ENCODE measurements at places on chromosomes 1 and 21.

- no peak for DNase-seq
Observed at GRCh38 chr1:167515893-167516321, 2.4 kb downstream of the CD247 start.

GRCh38 chr1:214438075-214438474, 113.3 kb downstream of the PTPN14 start:
- DNase-seq = no peak

DNA sequence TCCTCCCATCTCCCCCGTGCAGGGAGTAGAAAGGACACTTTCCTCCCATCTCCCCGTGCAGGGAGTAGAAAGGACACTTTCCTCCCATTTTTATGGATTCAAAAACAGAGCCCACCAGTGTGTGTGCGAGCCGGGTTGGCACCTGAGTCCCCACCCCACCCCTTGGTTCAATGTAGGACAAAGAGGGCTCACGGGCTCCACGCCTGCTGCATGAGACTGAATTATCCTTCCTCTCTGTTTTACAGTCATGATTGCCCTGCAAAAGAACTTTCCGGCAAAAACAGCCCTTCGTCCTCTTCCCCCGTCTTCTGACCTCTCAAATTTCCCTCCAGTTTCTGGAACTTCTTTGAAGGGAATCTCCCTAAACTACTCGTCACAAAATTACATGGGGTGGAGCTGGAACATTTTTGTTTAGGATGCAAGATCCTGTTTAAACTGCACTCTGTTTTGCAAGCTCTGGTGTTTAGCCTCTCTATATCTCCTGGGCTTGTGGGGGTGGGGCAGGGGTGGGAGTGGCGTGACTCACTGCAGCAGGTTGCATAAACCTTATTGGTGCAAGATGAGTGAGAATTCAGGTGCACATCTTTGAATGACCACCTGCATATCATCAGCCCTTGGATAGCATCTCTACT, 99.8 kb downstream of the PSMG1 start:
- DNase-seq = peak; percentile 75

- DNase-seq = peak; percentile 86
Observed at GRCh38 chr1:109263597-109264378, 14.4 kb downstream of the CELSR2 start.

GRCh38 chr1:1306070-1306660, 1.6 kb downstream of the ACAP3 start:
- DNase-seq = no peak

DNA sequence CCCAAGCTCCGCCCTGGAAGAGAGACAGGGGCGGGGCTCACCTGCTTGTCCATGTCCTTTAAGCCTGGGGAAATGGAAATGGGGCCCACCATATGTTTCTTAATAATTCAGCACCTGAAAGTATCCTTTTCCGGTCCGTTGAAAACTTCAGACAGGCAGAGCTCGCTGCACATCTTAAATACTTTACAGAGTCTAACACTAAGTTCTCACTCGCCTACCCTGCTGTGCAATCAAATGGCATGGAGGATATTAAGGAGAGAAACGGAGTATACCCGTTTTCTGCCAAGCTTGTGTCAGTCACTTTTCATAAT, 467 bp upstream of the CC2D1B start:
- no peak for DNase-seq

GRCh38 chr1:192793983-192794767, 14.7 kb upstream of the RGS2 start:
- DNase-seq = no peak

- DNase-seq = no peak
Observed at GRCh38 chr1:23807453-23807852, 6.9 kb upstream of the GALE start.

- peak; percentile 36 for DNase-seq
Observed at GRCh38 chr1:10514490-10515235, 39.9 kb downstream of the PEX14 start.

DNA sequence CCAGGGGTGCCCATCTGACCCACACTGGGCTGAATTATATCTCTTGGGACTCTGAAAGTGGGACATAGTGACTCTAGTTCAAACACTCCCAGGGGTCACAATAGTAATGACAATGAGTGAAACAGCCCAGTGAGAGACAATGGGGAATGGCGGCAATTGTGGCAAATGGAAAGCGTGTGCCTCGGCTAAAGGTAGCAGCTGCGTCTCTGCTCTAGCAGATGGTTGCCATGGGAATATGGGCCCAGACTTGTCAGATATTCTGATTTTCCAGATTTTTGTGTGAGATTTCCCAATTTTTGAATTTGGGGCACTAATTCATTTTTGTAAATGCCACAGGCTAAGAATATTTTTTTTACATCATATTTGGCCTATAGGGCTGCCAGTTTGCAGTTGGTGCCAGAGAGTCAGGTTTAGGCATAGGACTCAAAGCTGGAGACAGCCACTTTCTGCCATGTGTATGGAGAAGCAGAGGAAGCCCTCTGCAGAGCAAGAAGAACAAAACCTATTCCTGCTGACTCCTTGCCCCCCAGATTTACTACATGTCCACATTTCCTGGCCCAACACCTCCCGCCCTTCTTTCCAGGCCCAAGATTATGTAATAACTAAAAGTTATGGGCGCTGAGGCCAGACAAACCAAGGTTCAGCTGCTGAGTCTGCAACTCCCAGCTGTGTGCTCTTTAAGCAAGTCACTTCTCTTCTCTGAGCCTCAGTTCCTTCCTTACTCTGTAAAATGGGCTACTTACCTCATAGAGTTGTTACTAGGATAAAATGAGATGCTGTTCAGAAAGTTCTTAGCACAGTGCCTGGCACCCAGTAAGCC, 21.6 kb upstream of the PTP4A2 start:
- DNase-seq = no peak

GRCh38 chr1:204338997-204339396, 20.7 kb downstream of the PLEKHA6 start:
- DNase-seq = no peak

GRCh38 chr1:210298936-210299335, 29.8 kb upstream of the HHAT start:
- no peak for DNase-seq

DNA sequence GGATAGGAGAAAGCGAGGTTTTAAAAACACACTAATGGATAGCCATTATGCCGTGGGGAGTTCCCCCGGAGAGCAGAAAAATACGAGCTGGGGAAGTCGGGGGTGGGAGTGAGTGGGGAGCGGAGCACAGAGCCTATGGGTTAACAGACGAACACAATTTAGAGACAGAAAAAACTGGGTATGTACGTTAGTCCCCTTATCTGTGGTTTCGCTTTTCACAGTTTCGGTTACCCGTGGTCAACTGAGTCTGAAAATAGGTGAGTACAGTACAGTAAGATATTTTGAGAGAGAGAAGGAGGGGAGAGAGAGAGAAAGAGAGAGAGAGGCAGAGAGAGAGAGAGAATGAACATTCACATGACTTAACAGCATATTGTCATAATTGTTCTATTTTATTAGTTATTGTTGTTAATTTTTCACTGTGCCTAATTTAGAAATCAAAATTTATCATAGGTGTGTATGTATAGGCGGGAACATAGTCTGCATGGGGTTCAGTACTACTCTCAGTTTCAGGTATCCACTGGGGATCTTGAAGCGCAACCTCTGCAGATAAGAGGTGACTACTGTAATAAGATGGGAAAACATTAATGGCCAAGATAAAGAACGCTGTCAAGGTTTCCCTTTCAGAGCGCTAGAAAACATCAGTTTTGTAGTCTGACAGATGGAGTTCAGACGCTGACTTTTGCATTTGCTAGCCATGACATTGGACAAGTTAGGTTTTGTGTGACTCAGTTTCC, 125.6 kb upstream of the LMO4 start:
- no peak for DNase-seq

- no peak for DNase-seq
Observed at GRCh38 chr1:27037518-27037917, 24.9 kb upstream of the TENT5B start.

- no peak for DNase-seq
Observed at GRCh38 chr1:163650624-163651023, 328.9 kb downstream of the NUF2 start.

- no peak for DNase-seq
Observed at GRCh38 chr21:18985584-18985983, 582.0 kb upstream of the TMPRSS15 start.

- DNase-seq = no peak
Observed at GRCh38 chr1:98988904-98989555, 15.6 kb downstream of the PLPPR5 start.

GRCh38 chr1:66637146-66637545, 103.2 kb downstream of the SGIP1 start:
- DNase-seq = no peak

DNA sequence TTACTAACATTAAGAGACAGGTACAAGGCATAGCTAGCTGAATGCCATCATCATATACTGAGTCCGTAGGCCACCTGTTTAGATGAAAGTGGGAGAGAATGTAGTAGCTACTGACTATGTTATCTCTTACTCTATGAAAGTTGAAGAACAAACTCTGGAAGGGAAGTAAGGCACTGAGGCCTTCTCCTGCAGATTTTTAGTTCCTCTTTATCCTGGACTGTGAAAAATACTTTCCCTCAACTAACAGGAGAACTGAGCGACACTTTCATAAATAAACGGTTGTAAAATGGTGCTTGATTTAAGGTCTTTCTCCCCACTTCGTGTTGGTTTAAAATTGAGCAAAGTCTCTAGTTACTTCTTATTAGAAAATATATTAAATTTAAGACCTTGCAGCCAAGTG, 101.9 kb downstream of the FNBP1L start:
- no peak for DNase-seq

DNA sequence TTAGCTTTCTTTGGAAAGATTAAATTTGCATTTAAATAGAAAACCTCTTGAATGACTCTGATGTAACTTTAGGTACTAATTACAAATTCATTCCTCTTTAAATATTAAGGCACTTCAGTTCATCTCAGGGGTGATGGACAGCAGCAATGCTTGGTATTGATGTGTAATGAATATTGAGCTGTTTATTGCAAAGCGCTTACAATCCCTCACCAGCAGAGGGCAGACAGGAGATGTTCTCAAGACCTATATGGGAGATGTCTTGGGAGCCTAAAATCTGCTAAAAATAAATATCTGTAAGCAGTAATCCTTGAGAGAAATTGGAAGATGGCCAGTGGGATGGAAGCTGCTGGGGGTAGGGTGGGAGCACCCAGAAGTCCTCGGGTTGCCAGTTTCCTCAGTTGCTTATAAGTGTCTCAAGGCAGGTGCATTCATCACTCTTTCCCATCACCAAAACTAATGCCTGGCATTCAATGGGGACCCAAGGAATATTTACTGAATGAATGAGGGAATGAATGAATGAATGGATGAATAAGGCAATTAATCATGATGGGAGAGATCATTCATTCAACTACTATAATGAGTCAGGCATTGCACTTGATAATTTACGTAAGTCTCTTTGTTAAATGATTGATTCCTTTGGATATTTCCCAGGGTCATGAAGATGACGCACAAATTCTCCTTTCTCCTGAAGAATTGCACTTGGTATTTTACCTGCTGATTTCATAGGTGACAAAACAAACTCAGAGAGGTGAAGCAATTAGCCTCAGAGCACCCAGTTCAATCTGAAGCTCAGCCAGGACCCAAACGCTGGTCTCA, 2.3 kb downstream of the KLHDC8A start:
- peak; percentile 50 for DNase-seq

GRCh38 chr1:75053207-75053606, 81.0 kb upstream of the LHX8 start:
- no peak for DNase-seq

- DNase-seq = no peak
Observed at GRCh38 chr1:172517081-172517480, 15.9 kb upstream of the SUCO start.

GRCh38 chr1:205967554-205968335, 24.5 kb upstream of the SLC26A9 start:
- DNase-seq = peak; percentile 73

Measured in RWPE1 (cell line).